Endothelial cell of coronary artery (primary cell): ENCODE measurements at places on chromosomes 16 and 17. TPM values are rescaled to one million over a fixed set of nuclear protein-coding genes. Genes with fewer than 3 reads are reported as not detected.

ZNF469 gene
- 1.3 and 7.4 TPM in 2 replicates for total RNA-seq

SYT17 gene
- 0.38 and 0.72 TPM in 2 replicates for total RNA-seq

GPR139 gene
- total RNA-seq, result not detected in 2 replicates

PMFBP1 gene
- 0.38 and 0.63 TPM in 2 replicates for total RNA-seq

HIC1 gene
- 18.6 and 41.0 TPM in 2 replicates for total RNA-seq

TNFRSF17 gene
- not detected in 2 replicates for total RNA-seq

CDH1 gene
- total RNA-seq, result not detected in 2 replicates

IL17C gene
- 0.09 TPM in 1 of 2 replicates, not detected in the other for total RNA-seq

JPH3 gene
- total RNA-seq, result under 0.01 TPM in 1 of 2 replicates, not detected in the other

INCA1 gene
- 0.18 and 0.56 TPM in 2 replicates for total RNA-seq

ABI3 gene
- 14.3 and 23.2 TPM in 2 replicates for total RNA-seq

PNMT gene
- not detected in 2 replicates for total RNA-seq

RAB40C gene
- 9.3 and 10.2 TPM in 2 replicates for total RNA-seq

B3GNT9 gene
- 3.7 and 7.8 TPM in 2 replicates for total RNA-seq

ZACN gene
- not detected in 2 replicates for total RNA-seq

RHBDL1 gene
- total RNA-seq, result 0.36 and 0.47 TPM in 2 replicates

PRSS33 gene
- not detected in 2 replicates for total RNA-seq

NPIPA1 gene
- total RNA-seq, result 15.8 and 61.5 TPM in 2 replicates
